Common myeloid progenitor, CD34-positive (primary cell): ENCODE measurements at places on chromosomes 2 and 18.

- DNase-seq = no peak
Measured at GRCh38 chr2:1137913-1138391, 187.3 kb downstream of the SNTG2 start.

- no peak for DNase-seq
Measured at GRCh38 chr2:44852594-44852993, 88.9 kb upstream of the SIX3 start.

- DNase-seq = no peak
Measured at GRCh38 chr18:11119959-11120587, 29.3 kb downstream of the PIEZO2 start.

GRCh38 chr2:132752421-132753206 lies 82.6 kb upstream of the LYPD1 start:
- DNase-seq = no peak

DNA sequence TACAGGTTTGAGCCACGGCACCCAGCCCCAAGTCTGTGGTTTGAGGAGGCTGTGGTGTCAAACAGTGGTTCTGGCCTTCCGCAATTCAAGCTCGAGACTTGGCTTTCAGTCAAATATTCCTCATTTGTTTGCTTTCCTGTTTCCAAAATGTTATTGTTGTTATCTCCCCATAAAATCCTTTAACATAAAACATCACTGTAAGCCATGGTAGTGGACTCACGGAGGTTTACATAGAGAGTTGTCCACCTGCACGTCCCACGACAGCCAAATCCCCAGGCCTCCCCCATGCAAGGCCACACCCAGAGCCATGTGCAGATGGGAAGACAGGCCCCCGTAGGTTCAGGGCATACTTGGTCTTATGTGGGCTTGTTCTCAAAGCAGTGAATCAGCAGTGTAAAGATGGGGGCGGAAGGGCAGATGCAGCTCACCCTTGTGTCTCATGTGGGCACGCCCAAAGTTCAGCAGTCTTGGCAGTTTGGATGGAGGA lies 18.9 kb upstream of the ST3GAL5 start:
- DNase-seq = peak; percentile 34

DNA sequence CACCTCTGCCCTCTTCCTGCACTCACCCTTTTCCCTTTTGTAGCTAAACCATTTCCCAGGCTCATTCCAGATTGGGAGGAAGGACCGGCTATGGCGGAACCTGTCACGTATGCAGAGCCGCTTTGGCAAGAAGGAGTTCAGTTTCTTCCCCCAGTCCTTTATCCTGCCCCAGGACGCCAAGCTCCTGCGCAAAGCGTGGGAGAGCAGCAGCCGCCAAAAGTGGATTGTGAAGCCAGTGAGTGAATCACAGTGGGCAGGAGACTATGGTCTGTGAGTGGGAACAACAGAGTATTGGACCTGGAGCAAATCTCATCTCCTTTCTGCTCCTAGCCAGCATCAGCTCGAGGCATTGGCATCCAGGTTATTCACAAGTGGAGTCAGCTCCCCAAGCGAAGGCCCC lies 35.0 kb upstream of the CYP27A1 start:
- DNase-seq = no peak

DNA sequence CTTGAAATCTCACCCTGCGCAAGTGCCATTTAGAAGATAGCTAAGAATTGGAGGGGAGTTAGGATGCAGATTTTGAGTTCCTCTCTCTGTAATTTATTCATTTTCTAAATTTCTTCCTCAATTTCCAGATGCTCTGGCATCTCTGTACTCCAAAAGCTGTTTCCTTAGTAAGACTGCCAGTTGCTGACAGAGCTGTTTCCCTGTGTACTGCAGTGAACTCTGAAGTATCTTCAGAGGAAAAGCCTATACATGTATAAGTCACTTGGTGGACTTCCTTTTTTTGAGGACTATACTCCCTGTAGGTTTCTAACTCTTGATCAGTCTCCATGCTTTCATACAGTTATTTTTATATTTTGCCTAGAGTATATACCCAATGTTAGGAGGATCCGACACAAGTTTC lies 1.5 kb upstream of the RESP18 start:
- DNase-seq = no peak

- DNase-seq = peak; percentile 78
Measured at GRCh38 chr2:196101325-196101991, 32.8 kb upstream of the DNAH7 start.

DNA sequence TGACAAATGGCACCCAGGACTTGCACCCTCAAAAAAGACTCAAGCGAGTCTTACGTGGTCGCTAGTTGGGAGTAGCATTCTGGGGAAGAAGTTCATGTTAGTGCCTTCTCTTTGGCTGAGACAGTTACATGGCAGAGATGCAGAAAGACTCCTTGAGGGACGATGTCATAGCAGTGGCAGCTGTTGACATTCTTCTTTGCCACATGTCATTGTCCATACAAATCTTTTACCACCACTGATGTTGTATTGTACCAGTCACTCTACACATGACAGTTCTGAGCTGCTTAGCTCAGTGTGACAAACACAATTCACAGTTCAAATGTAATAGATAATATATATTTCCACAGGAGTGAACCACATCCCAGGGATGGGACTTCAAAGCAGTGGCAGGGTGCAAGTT lies 197.1 kb downstream of the TCF4 start:
- DNase-seq = no peak
